ENCODE measurements at places on chromosomes 1 and 21. TPM values are rescaled to one million over a fixed set of nuclear protein-coding genes. Genes with fewer than 3 reads are reported as not detected.

- no peak overlapping the region for H3K27ac ChIP-seq
- DNase-seq, result no peak
- H3K4me3 ChIP-seq, result no peak overlapping the region
- H3K27me3 ChIP-seq, result no peaks in the 10 kb centered on the region
- H3K36me3 ChIP-seq, result no peaks in the 10 kb centered on the region
Observed at GRCh38 chr1:115425442-115425841, 87.4 kb upstream of the NGF start.

DNA sequence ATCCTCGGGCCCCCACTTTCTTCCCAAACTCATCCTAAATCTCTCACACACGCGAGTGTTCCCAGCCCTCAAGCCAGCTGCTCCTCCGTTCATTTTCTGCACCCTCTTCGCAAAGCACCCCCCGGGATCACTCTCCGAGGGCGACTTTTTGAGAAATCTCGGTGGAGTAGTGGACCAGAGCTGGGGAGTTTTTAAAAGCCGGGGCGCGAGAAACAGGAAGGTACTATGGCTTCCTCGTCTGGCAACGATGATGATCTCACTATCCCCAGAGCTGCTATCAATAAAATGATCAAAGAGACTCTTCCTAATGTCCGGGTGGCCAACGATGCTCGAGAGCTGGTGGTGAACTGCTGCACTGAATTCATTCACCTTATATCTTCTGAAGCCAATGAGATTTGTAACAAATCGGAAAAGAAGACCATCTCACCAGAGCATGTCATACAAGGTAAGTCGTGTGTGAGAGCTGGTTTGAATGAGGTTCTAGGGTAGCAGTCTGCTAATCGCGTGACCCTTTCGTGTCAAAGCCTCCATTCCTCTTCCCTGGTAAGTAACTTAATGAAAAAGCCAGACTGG, 800 bp downstream of the DR1 start:
- H3K4me3 ChIP-seq, result peak overlapping the region; percentile 78
- H3K4me1 ChIP-seq, result peaks cover 40% of the 10 kb centered on the region
- peak overlapping the region; percentile 81 for H3K27ac ChIP-seq
- H3K36me3 ChIP-seq, result no peaks in the 10 kb centered on the region
- H3K27me3 ChIP-seq, result no peaks in the 10 kb centered on the region
- peak; percentile 70 for DNase-seq

- no peak for DNase-seq
- H3K36me3 ChIP-seq, result no peaks in the 10 kb centered on the region
- H3K4me1 ChIP-seq, result peaks cover 14% of the 10 kb centered on the region
- H3K27ac ChIP-seq, result no peak overlapping the region
- H3K4me3 ChIP-seq, result no peak overlapping the region
- H3K27me3 ChIP-seq, result no peaks in the 10 kb centered on the region
Observed at GRCh38 chr1:3770047-3770765, 2.3 kb upstream of the SMIM1 start.

GRCh38 chr1:9557624-9558023, 18.4 kb downstream of the SLC25A33 start:
- no peak for DNase-seq
- H3K27ac ChIP-seq, result no peak overlapping the region
- no peaks in the 10 kb centered on the region for H3K4me1 ChIP-seq

DNA sequence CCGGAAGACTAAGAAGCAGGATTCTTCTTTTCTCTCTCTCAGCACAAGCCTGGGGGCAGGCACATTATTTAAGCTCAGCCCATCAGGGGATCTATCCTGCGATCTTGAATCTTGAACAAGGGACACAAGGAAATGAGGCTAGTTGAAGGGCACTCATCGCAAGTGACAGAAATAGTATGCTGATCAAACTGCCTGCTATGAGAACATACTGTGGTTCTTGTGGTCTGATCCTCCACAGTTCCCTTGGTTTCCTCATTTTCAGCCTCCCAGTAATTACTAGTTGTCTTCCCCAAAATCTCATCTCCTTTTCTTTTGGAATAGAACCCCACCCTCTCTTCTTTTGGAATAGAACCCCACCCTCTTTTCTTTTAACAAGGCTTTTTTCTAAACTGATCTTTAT, 6.5 kb downstream of the ANKRD45 start:
- H3K27me3 ChIP-seq, result peaks cover under 1% of the 10 kb centered on the region
- DNase-seq, result no peak
- H3K27ac ChIP-seq, result no peak overlapping the region
- H3K4me1 ChIP-seq, result no peaks in the 10 kb centered on the region

The TBX15 gene
- total RNA-seq, result 0.15 TPM

DNA sequence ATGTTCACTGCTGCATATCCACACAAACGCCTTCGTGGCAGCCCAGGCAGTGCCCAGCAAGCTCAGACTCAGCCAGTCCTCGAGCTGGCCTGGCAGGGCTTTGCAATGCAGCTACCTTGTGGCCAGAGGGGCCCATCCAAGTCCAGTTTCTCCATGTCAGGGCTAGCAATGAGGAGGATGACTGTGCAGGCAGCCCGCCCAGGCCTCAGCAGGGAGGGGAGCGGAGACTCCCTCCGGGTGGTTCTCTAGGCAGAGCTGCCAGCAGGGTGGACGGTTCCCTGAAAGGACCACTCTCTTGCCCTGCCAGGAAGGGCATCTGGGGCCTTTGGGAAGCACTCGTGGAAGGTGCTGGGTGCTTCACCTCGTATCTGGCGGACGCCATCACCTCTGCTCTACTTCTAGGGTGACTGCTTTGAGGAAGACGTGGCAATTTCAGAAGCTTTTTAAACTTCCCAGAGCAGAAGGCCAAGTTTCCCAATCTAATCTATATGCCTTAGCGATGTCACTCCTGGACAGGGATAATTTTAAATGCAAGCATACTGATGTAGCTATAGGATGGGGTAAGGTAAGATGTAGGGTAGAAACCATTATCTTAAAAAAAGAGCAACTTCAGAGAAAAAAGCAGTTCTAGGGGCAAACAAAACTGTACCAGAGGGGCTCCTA, 56.2 kb downstream of the RUNX1 start:
- H3K27me3 ChIP-seq, result no peaks in the 10 kb centered on the region
- H3K4me3 ChIP-seq, result no peak overlapping the region
- peaks cover 10% of the 10 kb centered on the region for H3K4me1 ChIP-seq
- DNase-seq, result no peak
- no peak overlapping the region for H3K27ac ChIP-seq

DNA sequence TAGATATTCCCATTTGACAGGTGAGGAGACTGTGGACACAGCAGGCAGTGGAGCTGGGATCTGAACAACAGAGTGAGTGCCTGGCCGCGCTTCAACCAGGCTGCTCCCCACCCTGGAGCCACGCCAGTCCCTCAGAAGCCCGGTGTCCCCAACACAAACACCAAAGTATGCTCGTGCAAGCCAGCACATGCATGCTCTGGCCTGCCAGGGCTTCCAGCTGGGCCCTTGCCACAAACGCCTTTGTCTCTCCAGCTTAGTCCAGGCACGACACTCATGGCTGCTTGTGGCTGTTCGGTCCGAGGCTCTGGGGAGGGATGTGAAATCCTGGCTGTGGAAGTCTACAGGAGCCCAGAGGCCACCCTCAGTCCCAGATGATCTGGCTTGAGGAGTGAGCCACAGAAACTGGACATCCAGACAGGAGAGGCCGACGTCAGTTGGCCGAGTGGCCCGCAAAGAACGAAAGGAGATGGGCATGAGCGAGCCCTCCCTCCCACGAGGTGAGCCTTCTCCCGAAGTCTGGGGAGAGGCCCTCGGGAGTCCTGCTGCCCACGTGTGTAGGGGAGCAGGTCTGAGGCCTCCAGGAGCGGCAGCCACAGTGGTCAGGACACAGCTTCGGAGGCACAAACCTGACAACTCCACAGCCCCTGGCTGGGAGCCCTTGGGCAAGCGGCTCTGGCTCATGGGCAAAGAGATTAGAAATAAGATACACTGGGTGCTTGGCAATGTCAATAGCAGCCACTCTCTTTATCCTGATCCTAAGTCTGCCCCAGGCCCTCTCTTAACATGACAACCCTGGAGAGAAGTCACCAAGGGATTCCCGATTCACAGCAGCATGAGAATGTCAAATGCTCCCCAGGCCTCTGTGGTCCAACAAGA, 117.1 kb upstream of the IFFO2 start:
- H3K4me3 ChIP-seq, result no peak overlapping the region
- H3K4me1 ChIP-seq, result no peaks in the 10 kb centered on the region
- no peaks in the 10 kb centered on the region for H3K27me3 ChIP-seq

The RNF186 gene
- not detected for total RNA-seq

DNA sequence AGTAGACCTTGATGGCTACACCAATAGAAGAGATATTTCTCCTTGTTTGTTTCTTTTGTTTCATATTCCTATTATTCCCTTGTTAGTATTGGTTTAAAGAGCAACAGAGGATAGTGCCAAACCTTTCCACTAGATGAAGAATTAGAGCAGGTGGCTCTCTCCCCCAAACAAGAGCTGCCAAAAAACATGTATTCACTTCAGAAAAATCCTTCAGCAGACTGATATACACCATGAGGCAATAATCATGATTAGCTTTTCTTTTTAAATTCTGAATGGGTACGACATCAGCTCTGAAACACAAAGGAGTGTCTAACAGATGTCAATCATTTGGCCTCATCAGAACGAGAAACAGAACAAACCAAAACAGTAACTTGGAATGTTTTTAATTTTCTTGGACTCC, 67.3 kb upstream of the MAP10 start:
- DNase-seq, result no peak
- H3K36me3 ChIP-seq, result no peaks in the 10 kb centered on the region
- no peak overlapping the region for H3K27ac ChIP-seq
- H3K4me1 ChIP-seq, result no peaks in the 10 kb centered on the region

DNA sequence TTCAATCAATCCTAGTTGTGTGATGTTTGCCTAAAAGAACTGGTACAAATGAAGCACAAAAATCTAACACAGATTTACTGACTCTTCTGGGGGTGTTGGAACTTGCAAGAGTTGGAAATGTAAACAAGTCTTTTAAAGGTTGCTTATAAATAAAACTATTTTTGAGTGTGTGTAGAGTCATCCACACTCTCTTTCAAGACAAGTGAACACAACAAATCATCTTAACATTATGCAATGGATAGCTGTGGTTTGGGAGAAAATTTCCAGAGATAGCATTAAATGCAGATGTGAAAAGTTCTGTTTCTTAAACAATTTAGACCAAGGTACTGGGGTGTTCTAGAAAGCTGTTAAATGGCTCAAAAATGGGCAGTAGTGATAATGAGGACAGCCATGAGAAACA, 28.7 kb downstream of the C1orf87 start:
- no peak overlapping the region for H3K27ac ChIP-seq
- H3K36me3 ChIP-seq, result no peaks in the 10 kb centered on the region
- no peak for DNase-seq
- H3K27me3 ChIP-seq, result no peaks in the 10 kb centered on the region
- H3K4me1 ChIP-seq, result no peaks in the 10 kb centered on the region

Measured in B cell (primary cell).